ENCODE measurements at places on chromosomes 4 and X. TPM values are rescaled to one million over a fixed set of nuclear protein-coding genes. Genes with fewer than 3 reads are reported as not detected.

Gene GLOD5
- polyA plus RNA-seq: 10.8 TPM

Gene UGT8
- 3.7 TPM for polyA plus RNA-seq

Gene VCX3B
- polyA plus RNA-seq: not detected

Gene ERVMER34-1
- not detected for polyA plus RNA-seq

Gene SLC10A3
- polyA plus RNA-seq: 22.6 TPM

Gene GIMD1
- not detected for polyA plus RNA-seq

Gene WFS1
- 10.1 TPM for polyA plus RNA-seq

All from sigmoid colon (tissue), 7 donors.